ENCODE measurements at places on chromosomes 11 and 22.
A peak's percentile ranks its signal among the peaks of the same experiment; 100 is the strongest.

DNA sequence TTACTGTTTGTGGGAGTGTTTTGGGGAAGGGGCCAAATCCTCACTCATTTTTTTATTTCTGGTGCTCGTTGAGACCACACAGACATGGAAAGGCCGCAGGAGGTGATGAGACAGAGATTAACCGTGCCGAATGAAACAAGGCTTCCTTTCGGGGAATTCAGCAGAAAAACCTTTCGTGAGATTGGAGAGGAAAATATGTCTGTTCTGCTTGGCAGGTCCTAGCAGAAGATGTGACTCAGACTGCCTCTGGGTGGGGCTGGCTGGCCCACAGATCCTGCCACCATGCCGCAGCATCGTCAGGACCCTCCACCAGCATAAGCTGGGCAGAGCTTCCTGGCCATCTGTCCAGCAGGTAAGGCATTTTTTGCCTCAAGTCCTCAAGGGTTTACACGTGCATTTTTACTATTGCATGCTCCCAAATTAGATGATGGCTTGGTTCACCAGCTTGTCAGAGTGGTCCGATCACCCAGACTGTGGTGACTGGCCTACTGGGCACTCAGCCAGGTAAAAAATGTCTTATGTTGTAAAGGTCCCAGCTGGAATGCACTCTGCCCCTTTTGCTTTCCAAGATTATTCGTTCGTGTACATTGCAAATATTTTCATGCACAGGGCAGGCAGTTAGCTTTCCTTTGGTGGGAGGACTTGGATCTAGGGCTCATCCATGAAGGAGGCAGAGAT, 1.5 kb downstream of the DDB2 start:
- peak; percentile 37 for DNase-seq

DNA sequence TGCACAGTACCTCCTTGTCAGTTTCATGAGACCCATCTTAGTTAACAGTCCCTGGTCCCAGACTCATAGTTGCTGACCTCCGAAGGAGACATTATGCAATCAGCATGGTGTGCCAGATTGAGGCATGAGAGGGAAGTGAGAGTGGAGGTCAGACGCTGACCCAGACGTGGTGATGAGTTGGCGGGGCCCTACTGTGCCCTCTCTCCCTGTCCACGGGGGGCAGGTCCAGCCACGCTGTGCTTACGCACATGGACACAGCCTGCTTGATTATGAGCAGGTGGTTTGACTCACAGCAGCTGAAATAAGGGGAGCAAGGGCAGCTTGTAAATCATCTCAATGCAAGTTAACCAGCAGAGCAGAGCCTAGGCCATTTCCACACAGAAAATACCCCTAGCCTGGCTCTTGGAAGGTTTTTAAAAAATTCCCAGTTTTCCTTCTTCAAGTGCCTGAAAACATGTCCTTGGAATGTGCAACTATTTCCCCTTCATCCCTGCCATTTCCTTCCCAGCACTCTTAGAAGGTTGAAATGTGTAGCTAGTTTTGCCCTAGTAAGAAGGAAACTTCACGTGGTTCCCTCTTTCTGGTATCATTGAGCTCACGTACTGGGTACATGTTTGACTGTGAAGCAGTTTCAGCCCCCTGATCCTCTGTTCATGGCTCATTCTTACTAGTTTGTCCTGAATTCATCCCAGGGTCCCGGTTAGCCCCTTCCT, 122.6 kb upstream of the SORL1-AS1 start:
- DNase-seq = no peak

DNA sequence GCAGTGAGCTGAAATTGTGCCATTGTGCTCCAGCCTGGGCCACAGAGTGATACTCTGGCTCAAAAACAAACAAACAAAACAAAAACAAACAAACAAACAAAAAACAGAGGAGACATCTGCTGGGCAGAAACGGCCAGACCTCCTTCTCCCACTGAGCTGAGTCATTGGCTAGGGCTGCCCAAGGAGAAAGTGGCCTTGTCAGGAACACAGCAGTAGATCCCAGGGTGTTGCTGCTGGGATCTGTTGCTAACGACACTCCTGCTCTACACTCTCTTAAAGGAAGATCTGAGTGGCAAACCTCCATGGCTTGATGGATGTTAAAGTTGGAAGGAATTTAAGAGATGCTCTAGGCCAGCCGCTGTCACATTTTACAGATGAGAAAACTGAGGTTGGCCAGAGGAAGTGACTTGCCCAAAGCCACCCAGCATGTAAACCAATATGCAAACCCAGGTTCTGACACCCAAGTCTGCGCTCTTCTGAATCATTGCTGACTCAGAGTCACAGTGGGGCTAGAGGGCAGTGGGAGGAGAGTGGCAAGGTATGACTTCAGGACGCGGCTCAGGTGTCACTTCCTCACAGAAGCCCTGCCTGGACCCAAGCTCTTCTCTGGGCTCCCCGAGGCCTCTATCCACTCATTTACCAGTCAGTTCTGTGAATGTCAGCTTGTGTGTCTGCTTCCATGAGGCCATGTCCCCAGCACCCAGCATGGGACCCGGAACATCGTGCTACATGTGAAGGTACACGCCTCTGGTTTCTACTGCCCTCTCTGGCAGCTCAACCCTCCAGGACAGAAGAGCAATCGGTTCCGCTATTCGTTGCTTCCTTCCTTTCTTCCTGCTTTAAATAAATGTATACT, 11.3 kb upstream of the GDPD5 start:
- DNase-seq = peak; percentile 24

DNA sequence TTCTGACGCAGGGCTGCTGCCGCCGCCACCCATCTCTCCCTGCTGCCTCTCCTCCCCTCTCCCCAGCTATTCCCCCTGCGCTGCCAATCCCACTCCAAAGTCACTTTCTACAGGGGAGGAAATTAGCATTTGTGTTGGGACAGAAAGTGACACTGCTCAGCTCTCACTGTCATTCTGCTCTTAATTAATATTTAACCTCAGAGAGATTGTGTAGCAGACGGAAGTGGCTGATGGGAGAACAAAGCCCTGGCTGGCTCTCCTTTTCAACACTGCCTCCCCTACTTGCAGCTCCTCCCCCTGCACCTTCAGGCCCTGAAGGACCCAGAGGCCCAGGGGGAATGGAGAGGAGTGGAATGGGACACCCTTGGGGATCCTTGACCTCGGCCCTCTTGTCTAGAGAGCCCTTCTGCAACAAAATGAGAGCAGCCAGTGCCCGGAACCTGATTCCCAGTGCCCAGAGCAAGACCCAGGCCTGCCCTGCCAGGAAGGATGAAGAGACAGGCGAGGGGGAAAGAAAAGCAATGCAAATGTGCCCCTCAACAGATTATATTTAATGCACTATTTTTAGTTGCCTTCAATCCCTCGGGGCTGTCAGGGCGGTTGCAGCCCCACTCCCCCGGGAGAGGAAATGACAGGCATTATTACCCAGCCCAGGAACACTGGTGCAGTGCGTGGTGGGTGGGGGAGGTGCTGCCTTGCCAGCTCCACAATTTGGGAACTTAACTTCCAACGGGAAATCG, 14.6 kb upstream of the NRGN start:
- DNase-seq = no peak

- DNase-seq = no peak
Observed at GRCh38 chr22:21754523-21754922, 18.9 kb upstream of the YPEL1 start.

DNA sequence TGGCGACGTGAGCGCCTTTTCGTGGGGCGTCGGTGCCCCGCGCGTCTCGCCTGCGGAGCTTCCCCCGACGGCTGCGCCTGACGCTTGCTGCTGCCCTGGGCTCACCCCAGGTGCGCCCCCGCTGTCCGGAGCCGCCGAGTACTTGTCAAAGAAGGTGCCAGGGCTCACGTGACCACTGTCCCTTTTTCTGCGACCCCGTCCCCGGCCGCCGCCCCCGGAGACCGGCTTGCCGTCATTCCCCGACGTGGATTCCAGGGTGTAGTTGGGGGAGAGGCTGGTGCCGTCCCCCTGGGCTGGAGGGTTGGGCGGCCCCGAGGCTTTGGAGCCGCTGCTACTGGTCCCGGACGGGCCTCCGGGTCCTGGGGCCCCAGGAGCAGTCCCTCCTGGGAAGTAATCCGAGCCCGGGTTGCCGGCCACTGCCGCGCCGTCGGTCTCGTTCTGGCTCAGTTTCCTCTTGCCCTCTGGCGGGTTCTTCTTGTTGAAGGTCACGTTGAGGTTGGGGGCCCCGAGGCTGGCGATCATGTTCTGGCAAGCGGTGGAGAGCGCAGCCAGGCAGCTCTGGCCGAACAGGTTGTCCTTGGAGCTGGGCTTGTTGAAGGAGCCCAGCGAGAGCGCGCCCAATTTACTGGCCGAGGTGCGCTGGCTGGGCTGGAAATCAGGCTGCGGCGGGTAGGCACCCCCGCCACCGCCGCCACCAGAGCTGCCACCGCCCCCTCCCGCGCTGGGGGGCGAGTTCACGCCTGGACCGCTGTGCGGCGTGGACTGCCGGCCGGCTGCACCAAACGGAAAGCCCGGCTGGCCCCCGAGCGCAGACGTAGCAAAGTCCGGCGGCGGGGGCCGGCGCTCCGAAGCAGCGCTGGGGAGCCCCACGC, 3.8 kb downstream of the MN1 start:
- DNase-seq = no peak

DNA sequence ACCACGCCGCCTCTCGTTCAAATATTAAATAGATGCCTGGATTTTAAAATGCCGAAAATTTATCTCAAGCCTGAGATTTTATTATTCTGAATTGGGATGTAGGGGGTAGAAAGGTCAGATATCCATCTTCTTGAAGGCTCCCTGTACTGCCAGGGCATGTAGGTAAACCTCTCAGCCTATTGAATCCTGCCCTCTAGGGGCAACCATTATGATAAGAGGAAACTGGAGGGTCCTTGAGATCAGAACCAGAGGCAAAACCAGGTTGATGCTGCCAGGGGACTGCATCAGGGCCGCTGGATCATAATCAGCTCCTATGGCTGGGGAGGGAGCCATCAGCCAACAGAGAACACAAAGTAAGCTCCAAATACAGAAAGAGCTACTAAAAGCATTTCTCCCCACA, 92.4 kb downstream of the KCNC1 start:
- no peak for DNase-seq

DNA sequence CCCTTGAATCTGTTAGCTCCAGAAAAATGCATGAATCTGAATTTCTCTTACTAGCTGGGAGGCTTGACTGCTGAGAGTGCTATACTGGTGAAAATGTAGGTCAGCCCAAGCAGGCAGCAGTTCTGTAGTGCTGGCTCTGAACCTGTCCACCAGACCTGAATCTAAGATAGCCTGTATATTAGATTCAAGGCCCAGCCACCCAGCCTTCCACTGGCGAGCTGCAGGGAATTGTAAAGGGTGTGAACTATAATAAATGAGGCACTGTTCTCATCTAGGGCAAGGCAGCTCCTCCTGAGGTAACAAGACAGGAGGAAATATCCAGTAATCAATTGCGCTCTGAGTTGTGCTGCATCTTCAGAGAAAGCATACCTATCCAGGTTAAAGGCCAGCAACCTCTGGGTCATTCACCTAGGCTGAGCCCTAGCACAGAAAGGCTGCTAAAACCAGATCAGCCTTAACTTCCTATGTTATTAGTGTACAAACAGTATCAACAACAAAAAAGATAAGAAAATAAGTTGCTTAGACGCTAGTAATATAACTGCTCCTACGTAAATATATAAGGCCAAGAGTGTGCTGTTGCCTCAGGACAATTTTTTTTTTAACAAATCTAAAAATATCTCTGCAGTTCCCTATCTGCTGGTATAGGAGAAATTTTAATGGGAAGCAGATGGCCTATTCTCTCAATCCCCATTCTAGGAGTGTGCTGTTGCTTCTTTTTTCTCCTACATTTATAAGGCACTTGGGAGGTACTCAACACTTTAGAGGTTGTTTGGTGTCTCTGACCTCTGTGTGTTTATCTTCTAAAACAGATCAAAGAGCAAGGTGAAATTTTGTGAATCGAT, 63.0 kb downstream of the RELT start:
- DNase-seq = no peak

- no peak for DNase-seq
Observed at GRCh38 chr11:3021125-3021524, 29.0 kb upstream of the NAP1L4 start.

DNA sequence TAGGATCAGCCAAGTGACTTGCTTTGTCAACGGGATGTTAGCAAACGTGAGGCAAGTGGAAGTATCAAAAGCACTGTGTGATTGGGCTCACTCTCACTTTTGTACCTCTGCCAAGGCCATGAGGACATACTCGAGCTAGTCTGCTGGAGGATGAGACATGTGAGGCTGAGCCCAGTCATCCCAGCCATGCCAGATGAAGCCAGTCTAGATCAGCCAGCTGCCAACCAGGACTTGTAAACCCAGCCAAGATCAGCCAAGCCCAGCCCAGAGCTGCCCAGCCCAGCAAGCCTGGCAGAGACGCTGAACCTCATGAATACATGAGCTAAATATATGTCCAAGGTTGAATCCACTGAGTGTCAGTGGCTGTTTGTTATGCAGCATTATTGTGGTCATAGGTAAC, 369.7 kb downstream of the MN1 start:
- DNase-seq = no peak
